Nephron progenitor cell (in vitro differentiated cells): ENCODE measurements at places on chromosomes 1 and 21.

GRCh38 chr1:5962265-5963105 is 29.7 kb downstream of the NPHP4 start:
- no peak for DNase-seq

- peak; percentile 51 for DNase-seq
Measured at GRCh38 chr1:151340870-151341754, 5.9 kb downstream of the RFX5 start.

DNA sequence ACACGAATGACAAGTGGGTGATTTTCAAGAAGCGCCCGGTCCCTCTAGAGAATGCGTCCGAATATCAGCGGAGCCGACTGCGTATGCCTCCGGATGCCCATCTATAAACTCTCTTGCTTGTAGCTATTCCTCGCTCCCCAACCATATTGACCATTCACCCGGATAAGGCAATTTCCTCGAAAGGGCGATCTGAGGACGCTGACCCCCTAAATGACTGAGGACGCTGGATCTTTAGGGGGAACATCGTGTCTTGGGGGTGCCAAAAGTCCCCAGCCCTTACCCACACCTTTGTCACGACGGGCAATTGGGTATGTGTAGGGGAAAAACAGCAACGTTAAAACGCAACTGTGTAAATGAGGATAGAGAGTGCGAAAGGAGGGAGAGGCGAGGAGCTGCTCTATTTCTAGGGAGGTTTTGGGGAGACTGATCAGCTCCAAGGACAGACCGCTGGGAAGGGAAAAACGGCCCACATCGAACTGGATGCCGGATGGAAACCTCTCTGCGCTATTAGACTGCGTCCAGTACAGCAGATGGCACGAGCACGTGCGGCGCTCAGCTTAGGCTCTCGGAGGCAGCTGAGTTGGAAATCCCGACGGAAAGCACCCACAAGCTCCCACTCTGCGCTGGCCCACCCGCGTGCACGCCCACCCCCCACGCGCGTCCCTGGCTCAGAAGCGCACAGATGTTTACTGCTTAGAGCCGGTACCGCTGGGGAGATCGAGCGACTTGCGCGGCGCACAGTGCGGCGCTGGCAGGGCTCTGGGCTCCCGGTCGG is 2.9 kb upstream of the PRRX1 start:
- DNase-seq = peak; percentile 42

GRCh38 chr1:3746389-3746829 is 5.8 kb upstream of the CCDC27 start:
- DNase-seq = peak; percentile 25

DNA sequence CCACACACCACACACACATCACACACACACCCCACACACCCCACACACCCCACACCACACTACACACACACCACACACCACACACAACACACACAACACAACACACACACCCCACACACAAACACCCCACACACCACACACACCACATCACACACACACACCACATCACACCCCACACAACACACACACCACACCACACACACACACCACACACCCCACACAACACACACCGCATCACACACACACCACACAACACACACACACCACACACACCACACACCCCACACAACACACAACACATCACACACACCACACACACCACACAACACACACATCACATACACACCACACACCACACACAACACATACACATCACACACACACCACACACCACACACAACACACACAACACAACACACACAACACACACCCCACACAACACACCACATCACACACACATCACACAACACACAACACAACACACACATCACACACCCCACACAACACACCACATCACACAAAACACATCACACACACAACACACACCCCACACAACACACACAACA is 2.4 kb downstream of the LYPD8 start:
- no peak for DNase-seq
